Purkinje cell (primary cell): ENCODE measurements at places on chromosomes 11 and 22. TPM values are rescaled to one million over a fixed set of nuclear protein-coding genes. Genes with fewer than 3 reads are reported as not detected.

Gene MS4A4A
- polyA plus RNA-seq, result not detected in 2 replicates

Gene DAGLA
- 3.7 and 5.1 TPM in 2 replicates for polyA plus RNA-seq

Gene HPX
- polyA plus RNA-seq, result not detected in 2 replicates

Gene TTC36
- not detected in 2 replicates for polyA plus RNA-seq

Gene TTC38
- 1.3 and 2.1 TPM in 2 replicates for polyA plus RNA-seq

Gene TCN2
- 1.4 and 5.3 TPM in 2 replicates for polyA plus RNA-seq

Gene STX3
- polyA plus RNA-seq, result 2.2 and 4.2 TPM in 2 replicates

Gene HSPB2
- 22.1 TPM in 2 replicates for polyA plus RNA-seq

Gene SHISA8
- not detected in 2 replicates for polyA plus RNA-seq

Gene HBB
- polyA plus RNA-seq, result 105 and 131 TPM in 2 replicates

Gene TUG1
- polyA plus RNA-seq, result 26.8 and 27.3 TPM in 2 replicates

Gene MS4A1
- polyA plus RNA-seq, result not detected in 2 replicates

Gene KRTAP5-2
- polyA plus RNA-seq, result not detected in 2 replicates

Gene USP28
- 4.9 and 7.9 TPM in 2 replicates for polyA plus RNA-seq

Gene CDC42EP2
- 2.8 and 4.2 TPM in 2 replicates for polyA plus RNA-seq

Gene KCNJ4
- not detected in 2 replicates for polyA plus RNA-seq

Gene GRIK4
- polyA plus RNA-seq, result 8.2 and 8.3 TPM in 2 replicates

Gene CBLIF
- not detected in 2 replicates for polyA plus RNA-seq

Gene CDKN1C
- polyA plus RNA-seq, result 6.2 and 6.5 TPM in 2 replicates

Gene VSIG10L2
- polyA plus RNA-seq, result not detected in 2 replicates

Gene APOL5
- polyA plus RNA-seq, result not detected in 2 replicates

Gene UBQLNL
- polyA plus RNA-seq, result not detected in 2 replicates

Gene EIF3D
- 58.2 and 60.9 TPM in 2 replicates for polyA plus RNA-seq

Gene SHANK2
- 27.9 and 39.4 TPM in 2 replicates for polyA plus RNA-seq

Gene KBTBD3
- polyA plus RNA-seq, result 62.1 and 117 TPM in 2 replicates

Gene ZDHHC8
- 0.66 and 0.77 TPM in 2 replicates for polyA plus RNA-seq

Gene TEX54
- not detected in 2 replicates for polyA plus RNA-seq

Gene FIBIN
- polyA plus RNA-seq, result 1.1 and 1.5 TPM in 2 replicates

Gene ASCL3
- not detected in 2 replicates for polyA plus RNA-seq

Gene CABP4
- 0.08 and 0.52 TPM in 2 replicates for polyA plus RNA-seq

Gene CDHR5
- not detected in 2 replicates for polyA plus RNA-seq

Gene OR52E8
- polyA plus RNA-seq, result not detected in 2 replicates

Gene BDNF
- polyA plus RNA-seq, result 0.91 and 3.8 TPM in 2 replicates

Gene SERHL2
- polyA plus RNA-seq, result 19.2 and 19.8 TPM in 2 replicates

Gene ANGPTL5
- polyA plus RNA-seq, result 0.42 and 1.3 TPM in 2 replicates

Gene TRIM29
- not detected in 2 replicates for polyA plus RNA-seq

Gene SERPIND1
- not detected in 2 replicates for polyA plus RNA-seq

Gene ROBO4
- not detected in 2 replicates for polyA plus RNA-seq

Gene SRSF8
- 32.9 and 65.5 TPM in 2 replicates for polyA plus RNA-seq

Gene NAALAD2
- 10.0 and 20.0 TPM in 2 replicates for polyA plus RNA-seq

Gene ARHGEF17
- 6.8 and 9.3 TPM in 2 replicates for polyA plus RNA-seq

Gene TNNI2
- not detected in 2 replicates for polyA plus RNA-seq

Gene RIMBP3B
- polyA plus RNA-seq, result 0.07 and 0.15 TPM in 2 replicates

Gene CREB3L1
- polyA plus RNA-seq, result 3.0 TPM in 1 of 2 replicates, not detected in the other
